C1 segment of cervical spinal cord (tissue), 14 donors: ENCODE measurements at places on chromosomes 3 and 15.

DNA sequence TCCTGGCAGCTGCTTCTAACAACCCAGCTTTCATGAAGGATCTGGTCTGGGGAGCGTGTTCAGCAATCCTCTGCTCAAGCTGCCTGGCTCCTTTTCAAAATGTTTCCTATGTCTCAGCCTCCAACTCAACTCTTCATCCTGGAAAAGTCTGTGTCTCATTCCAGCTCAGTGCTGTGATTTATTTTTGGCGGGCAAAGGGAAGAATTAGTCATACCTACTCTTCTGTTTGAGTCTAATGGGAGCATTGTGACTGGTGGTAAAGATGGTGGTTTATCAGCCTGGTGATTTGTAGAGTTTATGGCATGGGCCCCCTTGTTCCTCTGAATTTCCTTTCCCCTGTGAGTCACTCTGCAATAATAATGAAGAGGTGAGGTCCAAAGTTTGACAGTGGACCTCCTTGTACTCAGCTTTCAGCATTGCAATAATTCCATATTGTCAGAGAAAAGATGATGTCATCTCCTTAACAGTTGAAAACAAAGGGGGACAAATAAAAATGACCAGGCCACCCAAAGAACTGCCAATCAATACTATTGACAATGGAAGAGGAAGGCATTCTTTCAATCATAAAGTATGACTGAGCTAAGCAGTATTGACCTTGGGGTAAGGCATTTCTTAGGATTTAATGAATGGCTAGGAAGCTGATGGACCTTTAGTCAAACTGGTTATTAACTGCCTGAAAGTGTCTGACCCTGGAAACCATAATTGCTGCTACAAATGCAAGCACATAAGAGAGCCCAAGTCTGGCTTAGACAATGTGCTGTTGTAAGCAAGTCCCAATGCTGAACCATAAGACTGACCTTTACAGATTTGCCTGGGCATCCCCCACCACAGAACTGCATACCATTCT, 204.7 kb upstream of the MCTP2 start:
- no peak for DNase-seq

DNA sequence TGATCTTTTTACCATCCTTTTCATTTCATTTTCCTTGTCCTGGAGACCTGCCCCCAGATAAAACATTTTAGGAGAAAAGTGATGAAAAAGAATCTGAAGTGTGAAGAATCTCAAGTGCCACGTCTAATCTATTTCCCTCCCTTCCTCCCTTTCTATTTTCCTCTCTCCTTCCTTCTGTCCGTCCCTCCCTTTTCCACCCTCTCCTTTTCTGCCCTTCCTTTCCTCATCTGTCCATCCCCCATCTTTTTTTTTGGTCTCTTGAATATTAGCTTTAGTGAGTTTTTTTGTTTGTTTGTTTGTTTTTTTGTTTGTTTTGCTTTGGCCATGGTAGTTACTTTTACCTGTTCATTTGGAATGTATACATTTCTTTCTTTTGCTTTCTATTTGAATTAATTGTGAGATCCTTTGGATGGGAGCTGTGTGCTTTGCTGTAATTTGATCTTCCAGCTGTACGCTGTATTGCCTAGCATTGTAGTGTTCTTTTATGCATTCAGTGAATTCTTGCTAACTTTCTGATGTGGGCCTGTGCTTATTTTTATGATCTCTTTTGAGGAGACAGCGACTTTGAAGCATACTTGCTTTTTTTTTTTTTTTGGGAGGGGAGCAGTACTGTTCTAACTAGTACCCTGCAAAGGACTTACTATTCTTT, 19.2 kb downstream of the CDIN1 start:
- DNase-seq: no peak

GRCh38 chr3:49607796-49608195, 53.5 kb downstream of the BSN start:
- no peak for DNase-seq

DNA sequence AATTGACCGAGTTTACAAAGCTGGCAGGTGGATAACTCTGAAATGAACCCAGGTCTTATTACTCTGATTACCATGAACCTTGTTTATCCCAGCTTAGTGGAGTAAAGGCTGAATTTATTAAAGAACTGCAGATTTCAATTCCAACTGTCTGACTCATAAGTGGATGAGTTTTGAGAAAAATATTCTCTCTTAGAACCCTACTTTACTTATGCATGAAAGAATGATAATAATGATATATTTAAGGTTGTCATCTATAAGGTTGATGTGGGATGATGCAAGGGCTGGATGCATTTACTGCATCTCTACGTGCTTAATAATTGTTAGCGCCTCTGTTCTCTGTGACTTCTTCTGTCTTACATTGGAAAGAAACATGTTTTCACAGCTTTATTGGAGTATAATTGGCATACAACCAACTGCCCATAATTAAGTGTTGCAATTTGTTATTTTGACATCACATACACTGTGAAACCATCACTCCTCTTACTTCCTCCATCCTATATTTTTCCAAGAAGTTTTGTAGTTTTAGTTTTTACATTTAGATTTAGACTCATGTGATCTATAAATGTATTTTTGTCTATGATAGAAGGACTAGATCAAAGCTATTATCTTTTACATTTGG, 771.2 kb upstream of the ARRDC4 start:
- no peak for DNase-seq

DNA sequence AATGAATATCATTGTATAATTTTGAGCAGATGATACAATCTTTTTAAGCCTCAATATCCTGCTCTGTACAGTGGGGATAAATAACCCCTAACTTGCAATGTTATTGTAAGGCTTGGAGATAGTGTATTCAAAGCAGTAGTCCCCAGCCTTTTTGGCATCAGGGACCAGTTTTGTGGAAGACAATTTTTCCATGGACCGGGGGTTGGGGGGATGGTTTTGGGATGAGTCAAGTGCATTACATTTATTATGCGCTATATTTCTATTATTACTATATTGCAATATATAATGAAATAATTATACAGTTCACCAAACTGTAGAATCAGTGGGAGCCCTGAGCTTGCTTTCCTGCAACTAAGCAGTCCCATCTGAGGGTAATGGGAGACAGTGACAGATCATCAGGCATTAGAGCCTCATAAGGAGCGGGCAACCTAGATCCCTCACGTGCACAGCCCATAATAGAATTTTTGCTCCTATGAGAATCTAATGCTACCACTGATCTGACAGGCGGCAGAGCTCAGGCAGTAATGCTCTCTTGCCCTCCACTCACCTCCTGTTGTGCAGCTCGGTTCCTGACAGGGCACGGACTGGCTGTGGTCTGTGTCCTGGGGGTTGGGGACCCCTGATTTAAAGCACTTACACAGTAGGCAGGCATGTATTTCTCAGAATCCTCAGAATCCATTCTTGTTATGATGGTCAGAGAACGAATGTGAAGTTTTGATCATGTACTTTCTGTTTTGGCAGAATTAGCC, 102.2 kb downstream of the PTPRG start:
- DNase-seq: no peak

- no peak for DNase-seq
Measured at GRCh38 chr15:25890529-25890928, 27.4 kb upstream of the ATP10A start.

DNA sequence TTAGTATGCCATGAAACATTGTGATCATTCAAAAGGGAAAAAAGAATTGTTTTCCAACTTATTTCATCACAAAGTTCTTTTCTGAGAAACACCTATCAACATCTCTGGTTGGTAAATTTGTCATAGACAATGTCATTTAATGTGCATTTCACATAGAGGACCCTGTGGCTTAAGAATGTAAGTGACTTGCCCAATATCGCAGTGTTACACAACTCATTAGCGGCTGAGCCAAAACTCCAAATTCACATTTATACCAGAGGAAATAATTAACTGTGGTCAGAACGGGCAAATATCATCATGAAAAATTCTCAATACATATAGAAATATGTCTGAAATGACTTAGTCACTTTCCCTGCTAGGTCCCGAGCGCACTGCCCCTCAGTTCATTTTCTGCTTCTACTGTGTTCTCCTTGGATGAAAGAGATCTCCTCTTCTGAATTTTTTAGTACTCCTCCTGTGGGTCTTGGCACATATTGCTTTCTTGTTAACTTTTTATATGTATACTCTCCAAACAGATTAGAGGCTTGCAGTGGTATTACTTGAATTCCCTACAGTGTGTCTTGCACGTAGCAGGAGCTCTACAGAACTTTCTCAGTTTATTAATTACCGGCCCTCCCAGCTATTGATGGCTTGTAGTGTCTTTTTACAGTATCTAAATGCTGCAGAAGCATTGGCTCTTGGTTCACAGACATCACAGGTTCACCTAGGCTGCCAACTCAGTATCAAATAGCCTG, 33.1 kb downstream of the PTX3 start:
- DNase-seq: no peak

DNA sequence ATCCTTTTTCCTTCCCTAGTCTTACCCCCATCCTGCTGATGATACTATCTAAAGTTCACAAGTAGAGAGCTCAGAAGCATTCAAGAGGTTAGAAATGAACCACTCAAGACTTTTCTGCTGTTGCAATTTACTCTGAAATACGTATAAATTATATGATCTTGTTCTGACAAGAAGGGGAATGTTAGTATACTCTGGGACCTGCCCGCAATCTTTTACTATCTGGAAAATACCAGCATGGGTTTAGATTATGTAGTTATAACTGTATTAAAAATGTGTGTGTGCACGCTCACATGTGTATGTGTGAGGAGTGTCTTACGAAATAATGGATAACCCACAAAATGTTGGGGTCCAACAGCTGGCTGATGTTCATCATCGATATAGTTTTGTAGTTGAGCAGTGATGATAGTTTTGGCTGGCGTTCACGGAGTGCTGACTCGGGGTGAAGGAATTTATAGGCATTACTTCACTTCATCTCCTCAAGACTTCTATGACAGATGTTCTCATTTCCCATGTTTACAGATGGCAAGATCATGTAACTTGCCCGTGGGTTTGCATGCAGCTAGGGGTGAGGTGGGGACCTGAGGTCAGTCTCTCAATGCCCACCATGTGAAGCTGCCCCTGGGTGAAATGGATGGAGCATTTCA, 297.5 kb upstream of the LYSMD4 start:
- no peak for DNase-seq

DNA sequence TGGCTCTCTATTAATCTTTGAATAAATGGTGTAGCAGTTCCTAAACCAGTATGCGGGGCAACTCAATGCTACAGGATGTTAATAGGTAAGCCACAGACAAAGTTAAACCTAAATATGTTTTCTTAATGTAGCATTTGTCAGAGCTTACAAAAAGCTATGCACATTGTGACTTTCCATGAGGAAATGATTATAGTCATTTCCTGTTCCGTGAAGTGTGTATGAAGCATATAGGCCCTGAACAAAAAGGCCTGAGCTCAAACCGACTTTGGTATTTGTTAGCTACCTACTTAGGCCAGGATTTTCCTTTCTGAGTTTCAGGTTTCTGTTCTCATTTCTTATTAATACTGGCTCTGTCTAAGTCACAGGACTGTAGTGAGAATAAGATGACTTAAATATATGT, 14.2 kb downstream of the ZNF80 start:
- DNase-seq: no peak

DNA sequence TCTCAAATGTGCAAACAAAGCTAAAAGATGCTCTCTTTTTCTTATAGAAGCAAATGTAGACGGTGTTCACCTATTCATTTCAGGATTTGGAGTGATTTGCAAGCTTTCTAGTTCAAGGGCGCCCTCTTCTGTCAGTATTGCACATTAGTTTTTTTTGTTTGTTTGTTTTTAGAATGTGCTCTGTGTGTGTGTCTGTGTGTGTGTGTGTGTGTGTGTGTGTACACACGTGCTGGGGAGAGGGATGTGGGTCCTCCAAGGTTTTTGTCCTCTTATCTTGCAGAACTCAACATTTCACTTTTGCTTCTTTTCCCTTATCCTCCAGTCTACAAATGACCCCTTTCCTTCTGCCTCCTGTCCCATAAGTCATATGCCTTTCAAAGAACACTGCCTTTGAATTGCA, 23.5 kb downstream of the DNAH1 start:
- DNase-seq: no peak

- no peak for DNase-seq
Measured at GRCh38 chr15:66306381-66306780, 13.0 kb downstream of the DIS3L start.

DNA sequence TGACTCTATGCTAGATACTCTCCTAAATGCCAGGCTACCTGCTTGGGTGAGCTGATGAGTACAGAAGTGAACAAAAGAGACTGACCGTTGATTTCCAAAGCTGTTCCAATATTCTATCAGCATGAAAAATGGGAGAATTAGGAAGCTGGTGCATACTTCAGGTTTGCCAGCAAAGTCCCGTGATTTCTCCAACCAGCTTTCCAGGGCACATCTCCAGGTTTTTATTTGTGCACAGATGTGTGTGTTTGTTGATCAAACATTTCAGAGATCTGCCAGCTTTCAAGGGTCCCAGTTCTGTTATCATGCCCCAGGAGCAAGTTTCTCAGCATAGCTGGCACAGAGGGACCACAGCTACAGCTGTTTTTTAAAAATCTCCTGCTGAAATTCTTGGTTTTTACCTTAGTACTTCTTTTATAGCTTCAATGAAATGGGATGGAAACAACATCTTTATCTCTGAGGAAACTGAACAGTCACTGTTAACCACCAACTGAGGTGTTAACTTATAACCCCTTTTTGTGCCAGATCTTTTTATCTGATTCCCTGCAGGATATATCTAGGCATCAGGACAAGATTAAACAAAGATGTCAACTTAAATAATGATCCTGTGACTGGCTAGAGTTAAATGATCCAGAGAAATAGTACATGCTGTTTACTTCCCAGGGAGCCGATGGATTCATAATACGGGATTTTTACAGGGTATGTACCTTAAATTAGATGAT, 380.8 kb downstream of the GRM7 start:
- DNase-seq: no peak

- DNase-seq: no peak
Measured at GRCh38 chr3:53011324-53011723, 34.5 kb downstream of the SFMBT1 start.

DNA sequence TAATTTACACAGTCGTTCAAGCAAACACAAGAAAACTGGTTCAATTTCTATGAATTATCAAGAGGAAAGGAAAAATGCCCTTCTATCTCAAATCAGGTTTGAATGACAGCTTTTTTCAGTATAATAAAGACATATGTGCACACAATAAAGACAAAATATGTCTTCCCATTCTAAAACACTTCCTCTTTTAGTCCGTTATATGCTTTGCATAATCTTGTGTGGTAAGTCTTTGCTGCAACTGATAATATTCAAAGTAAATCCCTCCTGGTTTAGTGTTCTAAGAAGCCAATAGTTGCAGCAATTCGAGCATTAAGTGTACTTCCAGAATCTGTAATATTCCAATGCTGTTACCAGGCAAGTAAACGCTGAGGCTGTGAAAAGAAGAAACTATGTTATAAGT, 43.7 kb upstream of the MAPKBP1 start:
- no peak for DNase-seq

- DNase-seq: no peak
Measured at GRCh38 chr15:77607894-77608261, 24.8 kb downstream of the LINGO1 start.

- DNase-seq: no peak
Measured at GRCh38 chr3:76941376-76941775, 98.5 kb upstream of the ROBO2 start.

DNA sequence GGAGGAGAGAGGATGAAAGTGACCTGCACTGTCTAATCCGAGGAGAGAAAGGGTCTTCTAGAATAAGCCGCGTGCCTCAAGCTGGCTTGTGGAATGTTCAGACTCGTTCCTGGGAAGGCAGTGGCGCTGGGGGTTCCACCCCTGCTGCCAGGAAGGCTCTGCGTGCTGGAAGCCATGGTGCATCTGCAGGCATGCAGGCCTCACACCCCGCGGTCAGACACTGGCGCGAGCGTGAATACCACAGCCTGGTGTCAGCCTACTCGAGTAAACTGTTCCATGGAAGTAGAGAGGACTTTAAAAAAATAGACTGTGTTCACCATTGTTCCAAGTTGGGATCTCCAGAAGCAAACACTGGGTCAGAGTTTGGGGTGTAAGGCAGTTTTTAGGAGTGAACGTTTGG, 25.9 kb upstream of the GABRG3 start:
- DNase-seq: no peak
